ENCODE measurements at places on chromosomes 12 and 14. TPM values are rescaled to one million over a fixed set of nuclear protein-coding genes. Genes with fewer than 3 reads are reported as not detected.

SMOC1 gene
- total RNA-seq, result 22.6 TPM

HOXC5 gene
- not detected for total RNA-seq

COL2A1 gene
- total RNA-seq, result 0.74 TPM

PLEKHH1 gene
- total RNA-seq, result 6.9 TPM

NFE2 gene
- 0.98 TPM for total RNA-seq

KITLG gene
- 46.7 TPM for total RNA-seq

PTPN11 gene
- total RNA-seq, result 77.4 TPM

IQSEC3 gene
- total RNA-seq, result 6.6 TPM

NEUROD4 gene
- total RNA-seq, result 0.98 TPM

ERBB3 gene
- 6.4 TPM for total RNA-seq

GLI1 gene
- 0.25 TPM for total RNA-seq

FAR2 gene
- 24.3 TPM for total RNA-seq

HSP90B1 gene
- total RNA-seq, result 162 TPM

ADGRD1 gene
- 2.7 TPM for total RNA-seq

TOGARAM1 gene
- 37.1 TPM for total RNA-seq

NOPCHAP1 gene
- 14.3 TPM for total RNA-seq

VWF gene
- 15.0 TPM for total RNA-seq

GPR68 gene
- 2.2 TPM for total RNA-seq

HRK gene
- 0.25 TPM for total RNA-seq

MYH6 gene
- not detected for total RNA-seq

AQP6 gene
- total RNA-seq, result 0.25 TPM

PZP gene
- under 0.01 TPM for total RNA-seq

SDS gene
- not detected for total RNA-seq

KERA gene
- total RNA-seq, result 1.2 TPM

NPAS3 gene
- 24.1 TPM for total RNA-seq

SVOP gene
- total RNA-seq, result 38.4 TPM

CIROP gene
- not detected for total RNA-seq

CIDEB gene
- 3.0 TPM for total RNA-seq

KCNK13 gene
- total RNA-seq, result 0.49 TPM

GPR135 gene
- 6.4 TPM for total RNA-seq

SLCO1B1 gene
- total RNA-seq, result not detected

HHIPL1 gene
- 5.9 TPM for total RNA-seq

DIO2 gene
- 27.0 TPM for total RNA-seq

PMEL gene
- 0.49 TPM for total RNA-seq

SMIM41 gene
- not detected for total RNA-seq

ANP32D gene
- 0.25 TPM for total RNA-seq

KLHDC1 gene
- 14.0 TPM for total RNA-seq

SSTR1 gene
- 12.0 TPM for total RNA-seq

SPRYD3 gene
- total RNA-seq, result 22.9 TPM

NYNRIN gene
- total RNA-seq, result 14.5 TPM

Measured in temporal lobe (tissue), 4 donors.